ENCODE measurements at places on chromosomes 1 and 21.
A peak's percentile ranks its signal among the peaks of the same experiment; 100 is the strongest.

DNA sequence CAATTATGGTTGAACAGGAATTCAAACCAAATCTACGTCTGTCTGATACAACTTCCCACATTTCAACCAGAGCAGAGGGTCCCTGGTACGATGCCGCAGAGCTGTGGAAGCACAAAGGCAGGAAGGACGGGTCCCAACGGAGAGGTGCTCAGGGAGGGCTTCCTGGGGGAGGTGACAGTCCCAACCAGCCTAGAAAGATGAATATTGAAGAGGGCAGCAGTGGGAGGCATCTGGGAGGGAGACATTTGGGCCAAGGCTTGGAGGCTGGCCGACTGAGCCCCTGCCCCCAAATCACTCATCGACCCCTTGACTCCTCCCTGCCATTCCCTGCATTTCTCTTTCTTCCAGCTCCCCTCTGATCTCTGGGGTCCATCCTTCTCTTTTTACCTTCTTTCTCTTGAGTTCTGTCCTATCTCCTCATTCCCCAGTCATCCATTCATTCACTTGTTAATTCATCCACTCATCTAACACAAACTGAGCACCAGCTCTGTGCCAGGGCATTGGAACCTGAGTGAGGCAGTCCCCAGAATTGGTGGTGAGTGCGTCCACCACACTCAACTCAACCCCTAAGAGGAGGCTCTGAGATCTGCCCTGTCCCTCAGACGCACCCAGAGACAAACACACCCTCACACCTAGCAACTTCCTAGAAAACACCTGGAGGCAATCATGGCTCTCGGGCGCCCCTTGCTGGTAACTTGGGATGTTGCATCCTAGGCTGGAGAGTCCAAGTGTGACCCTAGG, 13.2 kb upstream of the CELA3B start:
- DNase-seq = peak; percentile 90

DNA sequence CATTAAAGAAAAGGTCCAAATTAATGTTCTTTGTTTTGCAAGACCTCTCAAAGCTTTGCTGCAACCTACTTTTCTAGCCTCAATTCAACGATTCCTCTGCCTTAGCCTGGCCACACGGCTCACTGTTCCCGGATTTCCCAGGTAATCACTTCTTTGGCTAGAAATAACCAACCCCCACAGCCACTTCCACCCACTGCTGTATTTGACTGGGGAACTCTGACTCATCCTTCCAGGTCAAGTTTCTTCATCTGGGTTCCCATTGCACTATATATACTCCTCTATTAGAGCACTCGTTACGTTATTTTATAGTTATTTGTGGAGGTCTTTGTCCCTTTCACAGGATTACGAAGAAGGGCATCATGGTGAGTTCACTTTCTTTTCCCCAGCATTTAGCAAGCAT, 185.9 kb downstream of the CACNA1E start:
- DNase-seq = no peak

GRCh38 chr1:113190078-113190477, 117.1 kb downstream of the LRIG2 start:
- no peak for DNase-seq

DNA sequence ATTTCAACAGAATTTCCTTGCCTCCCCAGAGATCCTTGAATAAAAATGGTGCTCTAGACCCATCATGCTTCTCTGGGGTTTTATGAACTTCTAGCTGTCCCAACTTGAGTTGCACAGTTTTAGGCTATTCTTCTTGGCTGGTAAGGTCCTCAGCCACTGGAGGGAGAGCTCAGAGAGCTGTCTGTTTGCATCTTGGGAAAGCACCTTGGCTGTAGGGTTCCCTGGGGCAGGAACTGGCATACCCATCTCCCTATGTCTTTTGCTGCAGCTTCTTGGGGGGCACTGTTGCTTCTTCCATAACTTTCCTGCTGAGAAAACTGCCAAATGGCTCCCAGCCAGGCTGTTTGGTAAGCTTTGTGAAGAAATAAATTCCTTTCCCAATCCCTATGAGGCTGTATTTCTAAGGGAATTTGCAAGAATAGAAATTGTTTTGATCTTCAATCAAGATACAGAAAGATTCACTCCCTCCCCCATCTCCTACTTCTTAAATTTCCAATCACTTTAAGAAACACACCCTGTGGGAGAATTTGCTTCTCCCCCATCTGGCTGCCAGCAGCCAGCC, 8.2 kb upstream of the FMOD start:
- DNase-seq = no peak

GRCh38 chr1:30732277-30732996, 9.1 kb upstream of the MATN1 start:
- peak; percentile 38 for DNase-seq

DNA sequence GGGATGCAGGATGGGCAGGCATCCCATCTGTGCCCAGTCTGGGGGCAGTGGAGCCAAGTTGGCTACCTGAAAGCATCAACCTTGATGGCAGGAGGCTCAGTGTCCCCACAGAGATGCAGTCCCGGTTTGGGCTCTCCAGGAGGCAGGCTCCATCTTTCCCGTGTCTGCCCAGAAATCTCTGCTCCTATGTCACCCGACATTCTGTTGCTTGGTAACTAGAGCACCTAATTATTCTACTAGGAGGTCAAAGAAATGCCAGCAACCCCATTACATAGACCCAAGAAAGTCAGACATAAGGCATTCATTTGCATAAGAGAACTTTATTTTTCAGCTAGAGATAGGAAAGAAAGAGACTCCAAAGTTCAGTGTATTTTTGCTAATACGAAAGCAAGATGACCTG, 100.3 kb upstream of the BACE2 start:
- DNase-seq = no peak

DNA sequence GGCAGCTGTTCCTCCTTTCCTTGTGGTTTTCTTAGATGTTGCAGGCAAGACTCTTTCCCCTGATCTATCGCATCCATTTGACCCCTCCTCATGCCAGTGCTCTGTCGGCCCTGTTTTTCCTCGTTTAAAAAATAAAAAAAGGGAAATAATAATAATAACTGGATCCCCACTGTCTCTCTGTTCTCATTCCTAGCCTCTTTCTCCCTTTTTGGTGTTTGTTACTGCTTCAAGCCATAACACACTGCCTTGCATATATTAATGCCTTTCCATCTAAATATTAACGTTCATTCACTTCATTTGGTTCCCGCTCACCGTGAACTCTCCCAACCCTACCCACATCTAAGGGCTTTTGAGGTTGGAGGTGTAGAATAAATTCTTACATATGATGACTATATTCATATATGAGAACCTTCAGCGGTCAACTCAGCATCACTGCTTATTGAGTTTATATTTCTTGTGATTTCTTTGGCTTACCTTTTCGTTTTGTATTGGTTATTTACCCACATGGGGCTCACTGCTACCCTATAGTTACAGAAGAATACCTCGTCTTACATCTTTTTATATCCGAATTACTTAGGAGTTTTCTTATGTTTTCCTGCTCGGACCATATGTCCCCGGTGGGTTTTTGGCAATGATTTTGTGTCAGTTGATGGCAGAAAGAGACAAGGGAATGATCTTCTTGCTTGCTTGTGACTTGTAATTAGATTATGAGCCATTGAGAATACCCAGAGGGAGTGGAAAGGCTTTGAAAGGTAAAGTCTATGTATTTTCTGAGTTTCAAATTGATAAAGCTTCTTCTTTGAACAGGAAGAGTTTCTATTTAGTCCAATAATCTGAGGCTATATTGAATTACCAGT, 805 bp downstream of the ATG4C start:
- no peak for DNase-seq

DNA sequence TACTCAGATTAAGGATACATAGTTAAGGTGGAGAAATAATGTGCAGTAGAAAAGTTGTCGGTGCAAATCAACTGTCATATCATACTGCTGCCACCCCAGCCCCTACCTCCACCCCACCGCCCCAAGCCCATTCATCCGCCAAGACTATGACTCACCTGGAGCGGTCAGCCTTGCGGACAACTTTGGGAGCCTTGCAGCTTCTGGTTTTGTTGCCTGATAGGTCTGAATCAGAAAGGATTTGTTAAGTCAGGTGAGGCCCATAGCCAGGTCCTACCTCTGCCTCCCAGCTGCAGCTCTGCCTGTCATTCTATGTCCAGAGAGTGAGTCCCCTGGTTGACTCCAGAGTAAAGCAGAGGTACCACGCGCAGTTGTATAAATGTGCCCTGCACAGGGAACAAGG, 12.6 kb downstream of the C1orf162 start:
- DNase-seq = no peak

DNA sequence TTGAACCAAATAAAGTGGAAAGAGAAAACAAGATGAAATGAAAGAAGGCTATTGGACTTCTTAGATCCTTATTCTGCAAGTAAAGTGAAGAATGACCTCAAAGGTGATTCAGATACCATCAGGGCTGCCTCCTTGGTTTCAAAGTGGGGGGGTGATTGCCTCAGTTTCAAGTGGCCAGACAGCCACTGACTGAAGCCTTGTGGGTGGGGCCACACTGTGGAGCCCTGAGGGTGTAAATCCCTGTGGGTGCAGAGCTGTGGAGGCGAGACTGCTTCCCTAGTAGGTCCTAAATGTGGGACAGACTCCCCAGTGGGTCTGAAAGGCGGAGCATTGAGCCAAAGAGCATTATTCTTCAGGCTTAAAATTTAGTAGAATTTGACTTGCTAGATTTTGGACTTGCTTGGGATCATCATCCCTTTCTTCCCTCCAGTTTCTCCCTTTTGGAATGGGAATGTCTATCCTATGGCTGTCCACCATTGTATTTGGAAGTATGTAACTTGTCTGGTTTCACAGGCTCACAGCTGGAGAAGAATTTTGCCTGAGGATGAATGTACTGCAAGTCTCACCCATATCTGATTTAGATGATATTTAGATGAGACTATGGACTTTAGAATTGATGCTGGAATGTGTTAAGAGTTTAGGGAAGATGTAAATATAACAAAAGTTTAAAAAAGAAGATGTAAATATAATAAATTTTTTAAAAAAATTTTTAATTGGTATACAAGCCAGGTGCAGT, 71.6 kb upstream of the SOX13 start:
- DNase-seq = no peak

DNA sequence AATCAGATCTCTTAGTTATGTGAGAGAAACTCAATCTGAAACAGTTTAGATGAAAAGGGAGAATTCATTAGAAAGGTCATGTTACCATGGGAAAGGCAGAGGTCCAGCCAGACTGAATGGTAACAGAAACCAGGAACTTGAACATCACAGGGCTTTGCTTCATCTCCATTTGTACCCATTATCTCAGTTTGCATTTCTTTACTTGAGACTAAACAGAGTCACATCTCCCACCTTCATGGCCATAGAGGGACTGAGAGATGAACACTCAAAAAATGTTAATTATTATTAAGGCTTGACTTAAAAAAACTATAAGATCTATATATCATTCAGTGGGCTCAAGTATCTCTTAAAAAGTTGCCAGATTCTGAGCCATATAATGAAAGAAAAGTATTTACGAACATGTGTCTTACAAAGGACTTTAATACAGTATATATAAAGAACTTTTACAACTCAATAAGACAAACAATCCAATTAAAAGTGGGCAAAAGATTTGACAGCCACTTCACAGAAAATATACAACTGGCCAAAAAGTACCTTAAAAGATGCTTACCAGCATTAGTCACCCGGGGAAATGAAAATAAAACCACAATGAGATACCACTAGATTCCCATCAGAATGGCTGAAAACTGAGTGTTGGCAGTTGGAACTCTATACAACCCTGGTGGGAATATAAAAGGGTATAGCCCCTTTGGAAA, 13.2 kb downstream of the KYAT3 start:
- peak; percentile 59 for DNase-seq

DNA sequence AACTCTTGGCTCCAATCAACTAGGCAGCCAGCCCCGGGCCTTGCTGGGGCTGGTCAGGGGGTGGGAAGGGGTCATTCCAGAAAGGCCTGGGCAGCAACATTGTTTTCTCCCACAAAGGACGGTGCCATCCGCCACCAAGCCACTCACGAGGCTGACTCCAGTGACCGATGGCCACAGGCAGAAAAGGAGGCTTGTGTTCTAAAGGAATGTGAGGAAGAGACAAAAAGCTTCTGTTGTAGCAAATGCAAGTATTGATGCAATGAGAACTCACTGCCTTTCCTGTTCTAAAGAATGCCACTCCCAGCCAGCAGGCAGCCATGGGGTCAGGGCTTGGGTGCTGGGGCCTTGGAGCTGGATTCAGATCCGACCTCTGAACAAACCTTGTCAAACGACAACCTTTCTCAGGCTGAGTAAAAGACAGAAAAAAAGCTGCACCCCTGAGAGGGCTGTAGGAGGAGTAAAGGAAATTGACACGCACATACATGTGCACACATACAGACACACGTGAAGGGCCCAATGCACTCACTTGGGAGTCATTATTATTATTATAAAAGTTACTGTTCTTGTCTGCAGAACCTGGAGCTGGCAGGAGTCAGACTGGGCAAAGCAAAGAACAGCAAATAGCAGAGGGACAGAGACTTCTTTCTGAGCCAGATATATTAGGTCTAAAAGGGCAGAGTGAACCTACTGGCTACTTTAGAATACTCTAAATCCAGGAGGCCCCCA, 13.9 kb upstream of the PRMT2 start:
- DNase-seq = no peak

DNA sequence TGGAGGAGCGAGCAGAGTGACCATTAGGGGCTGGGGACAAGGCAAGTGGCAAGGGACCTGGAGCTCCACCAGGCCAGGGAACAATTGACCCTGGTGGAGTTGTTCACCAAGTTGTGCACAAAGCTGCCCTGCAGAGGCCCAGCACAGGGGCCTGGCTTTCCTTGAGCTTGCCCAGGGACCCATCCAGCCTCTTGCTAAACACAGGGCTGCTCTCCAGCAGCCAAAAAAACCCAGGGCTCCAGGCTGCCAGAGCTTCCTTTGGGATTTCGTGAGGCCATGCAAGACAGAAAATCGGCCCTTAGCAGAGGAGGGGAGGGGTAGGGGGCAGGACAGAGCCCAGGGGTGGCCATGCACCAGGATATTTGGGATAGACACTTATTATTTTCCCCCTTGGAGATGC, 32.6 kb downstream of the LRP8 start:
- DNase-seq = no peak

GRCh38 chr1:59271561-59272260, 25.2 kb upstream of the FGGY start:
- no peak for DNase-seq

DNA sequence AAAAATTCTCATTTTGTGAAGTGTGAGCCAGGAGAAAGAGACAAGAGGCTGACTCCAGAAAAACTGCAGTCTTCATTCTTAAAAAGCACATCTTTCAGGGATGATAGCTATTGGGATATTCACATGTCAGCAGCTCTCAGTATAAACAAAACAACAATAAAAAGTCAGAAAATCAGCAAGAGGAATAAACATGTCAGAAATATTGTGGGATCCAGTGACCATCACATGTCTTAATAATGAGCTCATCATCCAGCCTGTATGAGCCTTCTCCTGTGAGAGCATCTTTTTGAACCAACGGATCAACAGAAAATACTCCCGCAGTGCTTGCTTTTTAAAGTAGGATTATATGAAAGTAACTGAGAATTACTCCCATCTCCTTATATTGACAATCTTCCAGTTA, 241.6 kb downstream of the SMYD3 start:
- no peak for DNase-seq

DNA sequence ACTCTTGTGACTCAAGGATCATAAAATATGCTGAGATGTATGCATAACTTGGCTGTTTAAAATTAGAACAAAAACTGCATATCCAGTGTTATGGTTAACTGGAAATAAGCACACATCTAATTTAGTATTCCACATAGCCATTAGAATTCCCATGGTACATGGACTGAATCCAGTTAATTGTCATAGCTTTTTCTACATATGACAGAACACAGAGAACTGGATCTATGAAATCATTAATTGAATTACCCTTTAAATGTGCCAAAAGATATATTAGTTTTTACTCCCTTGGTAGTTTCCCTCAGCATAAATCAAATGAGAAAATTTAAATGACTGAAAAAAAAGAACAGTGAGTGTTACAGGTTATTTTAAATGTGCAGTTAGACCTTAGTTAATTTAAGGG, 395.9 kb downstream of the NCAM2 start:
- no peak for DNase-seq

- DNase-seq = peak; percentile 57
Observed at GRCh38 chr1:16168622-16169360, 12.9 kb upstream of the EPHA2 start.

Data from common myeloid progenitor, CD34-positive (primary cell).